ENCODE measurements at places on chromosomes 12 and 14.

GRCh38 chr12:73274976-73275375 lies 1002.8 kb downstream of the TRHDE start:
- H3K27ac ChIP-seq, result no peak overlapping the region
- no peak overlapping the region for H3K4me3 ChIP-seq
- no peaks in the 10 kb centered on the region for H3K4me1 ChIP-seq
- no peaks in the 10 kb centered on the region for H3K27me3 ChIP-seq
- DNase-seq, result no peak

DNA sequence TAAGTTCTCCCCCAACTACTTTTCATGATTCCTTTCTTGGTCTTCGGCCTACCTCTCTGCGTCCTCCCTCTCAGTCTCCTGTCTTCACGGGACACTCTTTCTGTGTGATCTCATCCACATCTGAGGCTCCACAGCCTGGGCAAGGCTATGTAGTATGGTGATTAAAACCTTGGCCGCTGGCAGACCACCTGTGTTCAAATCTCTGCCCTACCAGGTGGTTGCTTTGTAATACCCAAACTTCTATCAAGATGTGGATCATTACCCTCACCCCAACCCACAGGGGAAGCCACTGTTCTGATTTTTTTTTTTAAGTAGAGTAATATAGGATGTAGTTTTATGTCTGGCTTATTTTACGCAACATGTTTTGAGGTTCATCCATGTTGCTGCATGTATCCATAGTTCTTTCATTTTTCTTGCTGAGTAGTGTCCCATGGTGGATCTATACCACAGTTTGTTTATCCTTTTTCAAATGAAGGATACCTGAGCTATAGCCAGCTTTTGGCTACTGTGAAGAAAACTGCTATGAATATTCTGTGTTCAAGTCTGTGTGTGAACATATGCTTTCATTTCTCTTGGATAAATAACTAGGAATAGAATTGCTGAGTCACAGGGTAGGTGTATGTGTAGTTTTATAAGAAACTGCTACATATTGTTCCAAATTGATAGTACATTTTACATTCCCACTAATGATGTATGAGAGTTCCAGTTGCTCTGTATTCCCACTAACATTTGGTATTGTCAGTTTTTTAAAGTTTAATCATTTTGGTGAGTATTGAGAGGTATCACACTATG lies 8.3 kb upstream of the STAT6 start:
- no peak overlapping the region for H3K4me3 ChIP-seq
- no peak overlapping the region for H3K27ac ChIP-seq
- no peaks in the 10 kb centered on the region for H3K4me1 ChIP-seq
- H3K27me3 ChIP-seq, result no peaks in the 10 kb centered on the region
- no peak for DNase-seq

DNA sequence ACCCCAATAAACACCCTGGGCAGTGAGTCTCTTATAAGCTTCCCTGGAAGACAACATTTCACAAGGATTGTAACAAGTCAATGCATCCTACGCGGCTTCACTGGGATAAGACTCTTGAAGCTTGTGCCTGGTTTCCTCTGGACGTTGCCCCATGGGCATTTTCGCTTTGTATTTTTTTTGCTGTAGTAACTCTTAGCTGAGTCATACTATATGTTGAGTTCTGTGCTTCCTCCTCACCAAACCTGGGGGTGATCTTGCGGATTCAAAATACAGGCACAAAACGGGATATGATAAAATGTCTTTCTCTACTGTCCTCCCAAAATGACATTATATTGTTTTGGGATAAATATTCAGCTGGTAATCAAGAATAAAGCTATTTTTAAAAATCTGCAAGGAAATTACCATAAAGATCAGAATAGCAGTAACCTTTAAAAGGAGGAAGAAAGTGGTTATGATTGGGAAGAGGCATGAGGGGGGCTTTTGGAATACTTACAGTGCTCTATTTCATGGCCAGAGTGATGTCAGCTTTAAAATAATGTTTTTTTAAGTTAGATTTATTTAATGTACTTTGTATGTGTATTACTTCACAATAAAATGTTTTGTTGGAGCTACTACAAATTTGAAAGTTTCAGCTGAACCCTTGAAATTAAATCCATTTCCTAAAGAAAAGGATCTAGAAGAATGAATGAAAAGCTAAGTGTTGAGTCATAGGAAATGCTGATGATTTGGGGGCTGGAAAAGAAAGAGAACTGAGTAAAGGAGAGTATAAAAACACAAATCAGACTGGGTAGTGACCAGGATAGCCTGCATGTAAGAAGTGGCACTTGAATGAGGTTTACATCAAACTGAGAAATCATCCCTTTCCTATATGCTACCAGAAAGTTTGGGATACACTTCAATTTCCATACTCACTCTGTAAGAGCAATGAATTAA lies 14.7 kb downstream of the BTBD7 start:
- H3K4me3 ChIP-seq, result no peak overlapping the region
- no peak overlapping the region for H3K27ac ChIP-seq
- H3K27me3 ChIP-seq, result no peaks in the 10 kb centered on the region
- no peak for DNase-seq
- peaks cover 14% of the 10 kb centered on the region for H3K4me1 ChIP-seq
- H3K36me3 ChIP-seq, result no peaks in the 10 kb centered on the region

GRCh38 chr12:49702676-49703215 lies 4.5 kb downstream of the FMNL3 start:
- H3K36me3 ChIP-seq, result no peaks in the 10 kb centered on the region
- H3K4me3 ChIP-seq, result no peak overlapping the region
- H3K27me3 ChIP-seq, result no peaks in the 10 kb centered on the region
- no peak for DNase-seq
- peaks cover 16% of the 10 kb centered on the region for H3K4me1 ChIP-seq

DNA sequence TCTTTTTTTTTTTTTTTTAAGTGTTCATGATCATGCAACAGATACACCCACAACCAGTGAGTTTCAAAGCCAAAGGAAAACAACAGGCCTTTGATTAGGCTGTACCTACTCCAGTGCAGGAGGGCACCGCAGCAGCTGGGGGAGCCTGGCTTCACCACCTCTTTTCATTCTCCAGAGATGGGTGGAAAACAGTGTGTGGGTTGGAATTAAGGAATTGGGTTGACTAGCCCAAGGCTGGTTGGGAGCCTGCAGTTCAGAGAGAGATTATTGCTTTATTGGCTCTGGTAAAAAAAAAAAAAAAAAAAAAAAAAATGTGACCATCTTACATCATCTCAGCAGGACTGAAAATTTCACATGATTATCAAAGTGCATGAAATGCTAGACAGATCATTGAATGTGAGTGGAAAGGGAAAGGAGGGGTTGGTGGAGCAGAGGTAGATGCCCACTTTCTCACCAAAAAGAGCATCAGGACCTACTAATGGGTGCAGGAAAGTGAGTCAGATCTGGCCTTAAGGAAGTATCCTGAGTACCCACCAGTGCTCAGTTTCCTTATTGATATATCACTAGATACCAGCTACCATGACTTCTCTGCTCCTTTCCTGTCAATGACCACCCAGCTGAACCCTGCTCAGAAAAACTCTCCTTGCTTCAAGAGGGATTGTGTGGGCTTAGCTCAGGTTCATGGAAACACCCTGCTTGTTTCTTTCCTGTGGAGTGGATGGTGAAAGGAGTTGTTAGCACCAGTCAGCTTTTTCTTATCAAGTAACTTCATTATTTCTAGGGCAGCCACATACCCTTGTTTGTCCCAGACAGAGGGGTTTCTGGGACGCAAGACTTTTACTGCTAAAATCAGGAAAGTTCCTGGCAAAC lies 54.8 kb upstream of the DYRK2 start:
- H3K4me3 ChIP-seq, result no peak overlapping the region
- no peak overlapping the region for H3K27ac ChIP-seq
- H3K36me3 ChIP-seq, result no peaks in the 10 kb centered on the region
- peaks cover 22% of the 10 kb centered on the region for H3K4me1 ChIP-seq
- no peak for DNase-seq
- H3K27me3 ChIP-seq, result no peaks in the 10 kb centered on the region
